RWPE1 (cell line): ENCODE measurements at places on chromosomes 4 and X.

- DNase-seq: no peak
These were observed 32.2 kb downstream of the IL21 start for GRCh38 chr4:122588453-122589238.

GRCh38 chr4:133638751-133639150 is 489.7 kb downstream of the PCDH10 start:
- DNase-seq: no peak

- no peak for DNase-seq
These were observed 821 bp downstream of the ASMTL start for GRCh38 chrX:1451661-1452515.

DNA sequence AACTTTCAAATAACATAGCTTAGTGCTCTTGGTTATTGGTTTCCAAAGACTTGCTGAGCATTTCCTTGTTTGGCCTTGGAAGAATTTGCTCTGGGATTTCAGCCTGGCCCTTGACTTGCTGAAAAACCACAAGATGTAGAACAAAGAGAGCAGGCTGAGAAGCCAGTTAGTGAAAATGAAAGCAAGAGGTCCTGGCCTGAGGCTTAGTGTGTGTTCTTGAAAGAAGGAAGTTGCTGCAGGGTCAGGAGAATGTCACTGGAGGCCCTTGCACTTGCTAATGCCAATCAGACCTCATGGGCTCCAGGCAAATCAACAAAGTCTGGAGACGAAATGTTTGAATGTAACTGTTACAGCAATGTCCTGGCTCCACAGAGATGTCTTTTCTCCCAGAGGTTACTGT is 79.4 kb downstream of the SYNPO2 start:
- no peak for DNase-seq

DNA sequence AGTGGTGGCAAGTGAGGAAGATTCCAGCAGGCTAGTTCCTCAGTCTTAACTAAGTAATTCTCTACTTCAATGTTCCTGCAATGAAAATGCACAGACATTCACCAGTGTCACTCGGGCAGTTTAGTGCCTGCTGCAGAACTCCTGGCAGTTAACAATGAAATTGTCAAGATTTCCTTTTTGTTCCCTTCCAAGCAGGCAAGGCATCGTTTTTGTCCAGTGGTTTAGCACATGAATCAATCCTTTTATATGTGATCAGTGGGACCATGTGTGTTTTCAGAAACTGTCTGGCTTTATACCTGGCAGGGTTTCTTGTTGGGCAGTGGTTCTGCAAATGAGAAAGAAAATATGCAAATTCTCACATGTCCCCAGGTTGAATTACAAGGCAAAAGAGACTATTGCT is 122.2 kb downstream of the GBA3 start:
- no peak for DNase-seq
